Activated T-helper 1 cell treated with anti-CD3 and anti-CD28 coated beads, Interleukin-12 subunit alpha, Interleukin-12 subunit beta, Interleukin-2, Interleukin-4 antibody, amounts not matched to agents 30 ng/mL and 10 ng/mL and 1 ng/mL, durations not matched to agents 14 hours and 24 hours and 36 hours (primary cell): ENCODE measurements at places on chromosomes 3 and 15.

GRCh38 chr15:26939398-26939797 is 31.6 kb upstream of the GABRG3 start:
- no peaks in the 10 kb centered on the region for H3K4me1 ChIP-seq
- no peaks in the 10 kb centered on the region for H3K27me3 ChIP-seq
- no peaks in the 10 kb centered on the region for H3K36me3 ChIP-seq
- no peak overlapping the region for H3K4me3 ChIP-seq
- no peak for DNase-seq

GRCh38 chr15:41394924-41395323 is 7.4 kb downstream of the NDUFAF1 start:
- peaks cover 26% of the 10 kb centered on the region for H3K36me3 ChIP-seq
- no peak for DNase-seq
- H3K27ac ChIP-seq, result peak overlapping the region; percentile 2
- H3K27me3 ChIP-seq, result no peaks in the 10 kb centered on the region

DNA sequence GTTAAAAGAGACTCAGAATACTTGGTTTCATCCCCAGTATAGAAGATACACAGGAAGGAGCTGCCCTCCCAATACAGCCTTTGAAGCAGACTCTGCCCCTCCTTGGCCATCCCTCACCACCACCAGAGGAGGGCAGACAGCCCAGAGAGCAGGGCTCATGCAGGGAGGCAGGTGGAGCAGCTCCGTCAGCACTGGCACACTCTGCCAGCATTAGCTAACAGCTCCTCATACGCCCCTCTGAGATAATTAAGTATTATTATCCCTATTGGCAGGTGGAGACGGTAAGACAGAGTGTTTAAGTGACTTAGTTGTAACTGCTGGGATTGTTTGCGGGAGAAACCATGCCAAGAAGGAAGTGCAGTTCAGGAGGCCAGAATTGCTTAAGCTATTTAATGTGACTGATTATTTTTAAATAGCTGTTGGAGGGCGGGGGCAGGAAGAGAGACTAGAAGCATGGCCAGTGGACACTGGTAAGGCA is 434.0 kb downstream of the EPHB1 start:
- no peaks in the 10 kb centered on the region for H3K27me3 ChIP-seq
- H3K4me1 ChIP-seq, result no peaks in the 10 kb centered on the region
- H3K4me3 ChIP-seq, result no peak overlapping the region
- no peak for DNase-seq

- no peak overlapping the region for H3K27ac ChIP-seq
- no peaks in the 10 kb centered on the region for H3K4me1 ChIP-seq
- H3K36me3 ChIP-seq, result no peaks in the 10 kb centered on the region
- no peak for DNase-seq
- H3K27me3 ChIP-seq, result no peaks in the 10 kb centered on the region
These were observed 90.9 kb downstream of the SAMMSON start for GRCh38 chr3:70090322-70090913.

- H3K4me3 ChIP-seq, result no peak overlapping the region
- no peak for DNase-seq
- no peaks in the 10 kb centered on the region for H3K27me3 ChIP-seq
- no peaks in the 10 kb centered on the region for H3K4me1 ChIP-seq
- H3K27ac ChIP-seq, result no peak overlapping the region
- H3K36me3 ChIP-seq, result no peaks in the 10 kb centered on the region
These were observed 26.9 kb upstream of the ZBBX start for GRCh38 chr3:167406876-167407492.

DNA sequence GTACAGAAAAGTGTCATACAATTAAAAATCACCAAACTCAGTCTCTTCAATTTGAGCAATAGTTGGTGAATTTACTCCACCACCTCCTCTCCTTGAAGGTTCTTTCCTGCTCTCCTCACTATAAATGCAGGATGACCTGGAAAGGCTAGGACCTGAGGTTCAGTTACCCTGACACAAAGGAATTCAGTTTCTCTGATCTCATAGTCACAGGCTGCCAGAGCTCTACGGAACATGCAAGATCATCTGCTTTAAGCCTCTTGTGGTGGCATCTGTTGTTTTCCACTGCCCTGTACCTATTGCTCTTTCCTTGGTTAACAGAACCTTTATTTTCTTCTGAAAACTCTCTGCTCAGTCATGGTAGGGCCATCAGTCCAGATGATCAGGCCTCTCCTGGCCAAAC is 4.9 kb upstream of the TP63 start:
- H3K4me1 ChIP-seq, result peaks cover 33% of the 10 kb centered on the region
- peak overlapping the region; percentile 36 for H3K27ac ChIP-seq
- H3K4me3 ChIP-seq, result no peak overlapping the region
- H3K36me3 ChIP-seq, result no peaks in the 10 kb centered on the region
- no peaks in the 10 kb centered on the region for H3K27me3 ChIP-seq

DNA sequence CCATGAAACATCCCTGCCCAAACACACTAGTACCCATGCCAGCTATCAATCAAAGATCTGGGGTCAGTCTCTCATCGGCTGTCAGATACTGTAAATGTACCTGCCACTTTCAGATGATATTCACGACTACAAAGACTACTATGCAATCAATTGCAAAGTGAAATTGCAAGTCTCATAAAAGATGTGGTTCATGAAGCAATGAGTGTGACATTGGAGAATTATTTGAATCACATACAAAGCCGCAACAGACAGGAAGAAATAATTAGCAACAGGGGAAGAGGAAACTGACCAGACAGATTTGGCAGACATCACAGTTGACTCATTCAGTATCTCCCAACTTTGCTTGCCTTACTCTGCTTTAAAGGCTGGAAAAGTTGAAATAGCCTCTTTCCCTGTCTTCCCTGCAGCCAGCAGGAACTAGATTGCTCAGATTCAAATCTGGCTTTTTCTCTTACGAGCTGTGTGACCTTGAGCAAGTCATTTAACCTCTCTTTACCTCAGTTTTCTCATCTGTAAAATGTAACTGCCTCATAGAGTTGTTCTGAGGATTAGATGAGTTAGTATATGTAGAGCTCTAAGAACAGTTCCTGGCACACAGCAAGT is 95.7 kb upstream of the C3orf80 start:
- peaks cover 5% of the 10 kb centered on the region for H3K4me1 ChIP-seq
- no peak overlapping the region for H3K27ac ChIP-seq
- H3K4me3 ChIP-seq, result no peak overlapping the region
- H3K27me3 ChIP-seq, result peaks cover 14% of the 10 kb centered on the region
- no peak for DNase-seq
- H3K36me3 ChIP-seq, result no peaks in the 10 kb centered on the region

DNA sequence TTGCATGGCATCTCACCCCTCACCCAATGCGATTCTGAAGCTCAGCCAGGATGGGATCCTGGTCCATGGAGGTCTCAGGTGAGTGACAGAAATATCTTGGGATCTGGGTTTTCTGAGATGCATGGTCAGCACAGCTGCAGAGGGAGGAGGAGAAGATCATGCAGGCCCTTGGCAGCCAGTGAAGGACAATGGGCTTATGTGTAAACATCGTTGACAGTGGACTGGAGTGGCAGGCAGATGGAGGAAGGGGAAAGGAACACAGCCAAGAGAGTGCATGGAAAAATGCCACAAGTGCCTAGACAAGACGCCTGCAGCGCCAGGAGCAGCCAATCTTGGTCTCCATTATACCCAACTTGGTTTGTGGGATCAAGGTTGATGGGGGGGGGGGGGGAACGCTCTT is 347.9 kb downstream of the MCTP2 start:
- no peak overlapping the region for H3K27ac ChIP-seq
- H3K4me3 ChIP-seq, result no peak overlapping the region
- peaks cover 67% of the 10 kb centered on the region for H3K27me3 ChIP-seq
- peaks cover 34% of the 10 kb centered on the region for H3K4me1 ChIP-seq
- no peak for DNase-seq
